Neural crest cell (in vitro differentiated cells): ENCODE measurements at places on chromosomes 16 and 17. TPM values are rescaled to one million over a fixed set of nuclear protein-coding genes. Genes with fewer than 3 reads are reported as not detected.

Gene TSNAXIP1
- total RNA-seq = 6.6 and 7.5 TPM in 2 replicates

Gene CAVIN1
- 0.09 and 0.14 TPM in 2 replicates for total RNA-seq

Gene TMEM238L
- not detected in 2 replicates for total RNA-seq

Gene C1QL1
- total RNA-seq = 7.1 and 7.7 TPM in 2 replicates

Gene RRN3
- total RNA-seq = 30.7 and 31.8 TPM in 2 replicates

Gene SPATA32
- 0.23 and 0.25 TPM in 2 replicates for total RNA-seq

Gene MILR1
- not detected in 2 replicates for total RNA-seq

Gene LITAFD
- not detected in 2 replicates for total RNA-seq

Gene CSF3
- total RNA-seq = not detected in 2 replicates

Gene CNEP1R1
- total RNA-seq = 19.5 and 20.6 TPM in 2 replicates

Gene HOXB1
- total RNA-seq = 2.7 and 3.6 TPM in 2 replicates

Gene SLC6A2
- total RNA-seq = not detected in 2 replicates

Gene SLC12A3
- total RNA-seq = not detected in 2 replicates

Gene TOM1L1
- total RNA-seq = 27.7 and 27.8 TPM in 2 replicates

Gene SLFN12
- 15.1 and 17.5 TPM in 2 replicates for total RNA-seq

Gene TBC1D3L
- 26.7 and 26.9 TPM in 2 replicates for total RNA-seq

Gene WFDC1
- 0.14 and 0.30 TPM in 2 replicates for total RNA-seq

Gene FOXJ1
- total RNA-seq = 4.3 and 4.5 TPM in 2 replicates

Gene TLCD3B
- 14.2 and 15.3 TPM in 2 replicates for total RNA-seq

Gene NUTF2
- total RNA-seq = 185 and 191 TPM in 2 replicates

Gene KRTAP4-8
- not detected in 2 replicates for total RNA-seq

Gene TEKT1
- total RNA-seq = not detected in 2 replicates

Gene HOXB8
- 19.7 and 22.9 TPM in 2 replicates for total RNA-seq

Gene KRTAP4-9
- not detected in 2 replicates for total RNA-seq

Gene LRRC37B
- 28.5 and 33.1 TPM in 2 replicates for total RNA-seq

Gene AMFR
- 64.7 and 66.4 TPM in 2 replicates for total RNA-seq

Gene TMEM100
- 0.23 and 0.54 TPM in 2 replicates for total RNA-seq

Gene PRR35
- total RNA-seq = not detected in 2 replicates

Gene CCL3
- total RNA-seq = not detected in 2 replicates

Gene TXNDC11
- 16.9 and 18.5 TPM in 2 replicates for total RNA-seq

Gene HOXB9
- 84.1 and 89.8 TPM in 2 replicates for total RNA-seq

Gene POLG2
- total RNA-seq = 27.6 and 28.6 TPM in 2 replicates

Gene HBA2
- not detected in 2 replicates for total RNA-seq

Gene KRT17
- not detected in 2 replicates for total RNA-seq

Gene TNP2
- not detected in 2 replicates for total RNA-seq

Gene KRTAP2-3
- not detected in 2 replicates for total RNA-seq

Gene TP53TG3C
- total RNA-seq = not detected in 2 replicates

Gene NETO2
- 105 TPM in 2 replicates for total RNA-seq
